ENCODE measurements at places on chromosomes 16 and 17. TPM values are rescaled to one million over a fixed set of nuclear protein-coding genes. Genes with fewer than 3 reads are reported as not detected.

GRCh38 chr17:76515274-76515949, 14.2 kb upstream of the RHBDF2 start:
- peak; percentile 82 for DNase-seq
- H3K27ac ChIP-seq, result peak overlapping the region; percentile 99
- H3K27me3 ChIP-seq, result no peaks in the 10 kb centered on the region

- peak overlapping the region; percentile 100 for H3K4me3 ChIP-seq
- peaks cover 2% of the 10 kb centered on the region for H3K27me3 ChIP-seq
- peaks cover 27% of the 10 kb centered on the region for H3K36me3 ChIP-seq
- peaks cover 9% of the 10 kb centered on the region for H3K4me1 ChIP-seq
- no peak for DNase-seq
- H3K27ac ChIP-seq, result peak overlapping the region; percentile 95
These were observed 572 bp downstream of the PSMB6 start for GRCh38 chr17:4796552-4796920.

The ADAMTS18 gene
- total RNA-seq, result not detected

GRCh38 chr16:53022374-53022773, 30.3 kb downstream of the CHD9NB start:
- no peaks in the 10 kb centered on the region for H3K36me3 ChIP-seq
- peaks cover 3% of the 10 kb centered on the region for H3K4me1 ChIP-seq
- peaks cover 3% of the 10 kb centered on the region for H3K27me3 ChIP-seq
- no peak overlapping the region for H3K4me3 ChIP-seq
- no peak for DNase-seq

DNA sequence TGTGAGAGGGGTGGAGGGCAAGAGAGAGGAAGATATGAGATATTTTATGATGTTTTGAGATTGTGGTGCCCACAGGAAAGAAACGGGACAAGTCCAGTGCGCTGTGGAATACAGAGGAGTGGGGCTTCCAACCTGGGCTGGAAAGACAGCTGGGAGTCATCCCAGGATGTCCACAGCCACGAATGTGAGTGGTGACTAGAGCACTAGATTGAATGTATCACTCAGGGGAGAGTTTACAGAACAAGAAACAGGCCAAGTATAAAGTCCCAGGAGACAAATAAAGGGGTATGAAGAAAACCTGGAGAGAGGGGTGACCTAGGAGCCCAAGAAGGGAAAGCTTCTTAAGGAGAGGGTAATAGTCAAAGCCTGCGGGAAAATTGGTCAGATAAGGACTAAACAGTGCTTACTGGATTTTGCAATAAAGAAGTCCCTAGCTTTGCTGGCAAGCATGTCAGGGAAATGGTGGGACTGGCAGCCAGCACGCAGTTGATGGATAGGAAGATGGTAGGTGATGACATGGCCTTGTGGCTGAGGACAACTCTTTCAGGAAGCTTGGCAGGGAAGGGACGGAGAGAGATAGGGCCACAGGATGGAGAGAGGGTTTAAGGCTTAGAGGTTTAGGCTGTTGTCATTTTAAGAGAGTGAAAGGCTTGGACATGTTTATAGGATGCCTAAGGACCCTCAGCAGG, 114.5 kb downstream of the AXIN2 start:
- H3K27ac ChIP-seq, result no peak overlapping the region
- DNase-seq, result no peak
- no peak overlapping the region for H3K4me3 ChIP-seq

GRCh38 chr17:44200478-44201155, 933 bp upstream of the ATXN7L3 start:
- DNase-seq, result no peak
- peak overlapping the region; percentile 93 for H3K27ac ChIP-seq
- peak overlapping the region; percentile 89 for H3K4me3 ChIP-seq
- H3K27me3 ChIP-seq, result no peaks in the 10 kb centered on the region
- peaks cover 29% of the 10 kb centered on the region for H3K36me3 ChIP-seq

GRCh38 chr17:72185564-72185963, 64.7 kb downstream of the SOX9 start:
- no peak overlapping the region for H3K4me3 ChIP-seq
- H3K27me3 ChIP-seq, result no peaks in the 10 kb centered on the region
- DNase-seq, result no peak
- H3K36me3 ChIP-seq, result no peaks in the 10 kb centered on the region
- H3K27ac ChIP-seq, result no peak overlapping the region
- H3K4me1 ChIP-seq, result no peaks in the 10 kb centered on the region

- no peak for DNase-seq
- H3K27me3 ChIP-seq, result no peaks in the 10 kb centered on the region
- no peak overlapping the region for H3K27ac ChIP-seq
These were observed 26.9 kb downstream of the AP1G1 start for GRCh38 chr16:71781741-71782140.
